ENCODE measurements at places on chromosomes 12 and 14.

GRCh38 chr14:53814392-53814791 lies 142.2 kb downstream of the BMP4 start:
- DNase-seq: no peak

- no peak for DNase-seq
These were observed 9.6 kb downstream of the KCNH3 start for GRCh38 chr12:49548481-49548821.

DNA sequence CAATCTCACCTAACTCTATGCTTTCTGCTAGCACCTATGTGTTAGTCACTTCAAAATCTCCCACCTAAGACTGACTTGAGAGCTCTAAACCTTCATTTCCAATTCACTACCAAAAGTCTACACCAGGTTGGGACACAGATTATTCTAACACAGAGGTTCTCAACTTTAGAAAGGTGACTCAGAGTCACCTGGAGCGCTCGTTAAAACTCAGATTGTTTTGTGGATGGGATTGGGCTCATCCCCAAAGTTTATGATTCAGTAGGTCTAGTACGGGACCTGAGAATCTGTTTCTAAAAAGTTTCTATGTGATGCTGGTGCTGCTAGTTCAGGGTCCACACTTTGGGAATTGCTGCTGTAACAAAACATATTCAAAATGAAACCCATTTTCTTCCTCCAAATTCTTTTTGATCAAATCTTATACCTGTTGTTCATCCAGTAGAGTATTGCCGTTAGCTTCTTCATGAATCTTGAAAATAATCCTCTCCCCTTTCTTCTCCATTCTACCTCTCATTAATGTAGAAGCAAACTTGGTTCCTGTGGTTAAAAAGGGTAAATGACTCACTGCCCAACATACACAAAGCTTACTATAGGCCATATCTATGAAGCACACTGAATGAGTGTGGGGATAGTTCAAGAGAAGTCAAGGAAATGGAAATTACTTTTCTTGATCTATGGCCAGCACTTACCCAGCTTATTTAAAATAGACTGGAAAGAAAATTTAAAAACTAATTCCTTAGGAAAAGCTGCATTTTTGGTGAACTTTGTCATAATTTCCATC lies 206.7 kb downstream of the KIF21A start:
- DNase-seq: no peak

DNA sequence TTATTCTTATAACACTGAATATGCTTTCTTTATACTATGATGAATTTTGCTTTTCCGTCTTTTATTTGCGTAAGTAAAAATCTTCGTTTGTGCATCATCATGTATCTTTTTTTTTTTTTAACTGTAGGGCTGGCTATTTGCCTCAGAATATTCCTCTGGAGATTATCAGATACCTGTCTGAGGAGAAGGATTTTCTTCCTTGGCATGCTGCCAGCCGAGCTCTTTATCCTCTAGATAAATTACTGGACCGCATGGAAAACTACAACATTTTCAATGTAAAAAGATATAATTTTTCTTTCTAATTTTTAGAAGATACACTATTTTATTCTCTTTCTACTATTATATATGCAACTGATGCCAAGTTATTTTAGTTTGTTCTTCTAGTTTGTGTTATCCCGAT lies 346.6 kb downstream of the TRHDE start:
- DNase-seq: no peak

DNA sequence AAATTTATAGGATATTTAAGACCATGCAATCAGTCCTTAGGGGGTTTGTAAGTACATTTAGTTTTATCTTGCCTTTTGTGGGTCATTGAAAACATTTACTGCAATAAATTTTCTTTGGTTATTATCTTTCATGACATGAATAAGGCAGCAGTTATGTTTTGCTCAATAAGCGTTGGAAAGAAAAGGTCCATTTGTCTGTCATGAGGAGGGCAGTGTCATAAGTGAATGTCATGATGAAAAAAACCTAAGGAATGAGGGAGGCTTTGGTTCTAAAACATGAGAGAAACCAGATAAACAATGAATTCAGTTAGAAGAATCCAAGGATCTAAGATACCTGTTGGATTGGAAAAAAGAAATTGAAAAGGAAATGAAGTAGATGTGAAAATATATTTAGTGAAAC lies 209.4 kb downstream of the NAV3 start:
- DNase-seq: no peak

DNA sequence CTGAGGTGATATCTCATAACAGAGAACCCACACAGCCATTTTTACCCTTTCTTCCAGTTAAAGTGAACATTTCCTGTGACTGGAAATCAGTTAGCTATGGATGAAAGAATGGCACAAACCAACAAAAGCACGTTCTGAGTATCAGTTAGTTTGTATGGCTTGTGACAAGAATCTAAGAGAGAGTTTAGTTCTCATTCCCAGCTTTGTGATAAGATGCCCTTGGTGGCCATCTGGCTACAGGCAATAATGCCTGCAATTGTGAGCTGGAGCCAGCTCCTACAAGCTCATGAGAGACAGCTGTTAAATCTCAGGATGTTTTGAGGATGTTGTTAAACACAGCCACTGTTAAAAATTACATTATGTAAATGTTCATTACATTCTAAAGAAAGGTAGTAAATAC lies 122.0 kb upstream of the FRMD6 start:
- no peak for DNase-seq

- peak; percentile 47 for DNase-seq
These were observed 44.0 kb downstream of the RBMS2 start for GRCh38 chr12:56565510-56566101.

DNA sequence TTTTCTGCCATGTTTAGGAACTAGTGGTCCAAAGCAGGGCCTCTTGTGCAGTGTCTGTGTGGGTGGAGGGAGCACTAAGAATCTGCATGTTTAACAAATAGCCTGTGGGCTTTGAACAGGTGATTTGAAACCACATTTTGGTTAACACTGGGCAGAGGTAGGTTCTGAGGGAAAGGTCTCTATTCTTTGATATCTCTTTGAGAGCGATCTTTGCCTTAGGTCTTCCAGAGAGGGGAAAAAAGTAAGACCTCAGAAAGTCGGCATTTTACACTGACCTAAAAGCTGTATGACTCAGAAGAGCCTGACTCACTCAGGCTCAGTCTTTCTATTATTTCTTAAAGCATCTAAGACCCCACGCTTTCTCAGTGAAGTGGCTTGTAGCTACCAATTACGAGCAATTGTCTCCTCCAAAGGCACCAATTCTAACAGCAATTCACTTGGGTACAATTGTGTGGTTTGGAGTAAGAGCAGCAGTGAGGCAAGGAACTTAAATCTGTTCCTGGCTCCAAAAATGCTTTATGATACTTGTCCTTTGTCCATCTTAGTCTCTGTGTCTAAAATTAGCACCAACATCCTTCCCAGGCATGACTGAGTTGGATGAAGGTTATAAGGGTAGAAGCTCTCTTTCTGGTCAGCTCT lies 8.8 kb downstream of the EIF2B2 start:
- no peak for DNase-seq

- DNase-seq: no peak
These were observed 190.1 kb upstream of the PRMT8 start for GRCh38 chr12:3300833-3301401.

DNA sequence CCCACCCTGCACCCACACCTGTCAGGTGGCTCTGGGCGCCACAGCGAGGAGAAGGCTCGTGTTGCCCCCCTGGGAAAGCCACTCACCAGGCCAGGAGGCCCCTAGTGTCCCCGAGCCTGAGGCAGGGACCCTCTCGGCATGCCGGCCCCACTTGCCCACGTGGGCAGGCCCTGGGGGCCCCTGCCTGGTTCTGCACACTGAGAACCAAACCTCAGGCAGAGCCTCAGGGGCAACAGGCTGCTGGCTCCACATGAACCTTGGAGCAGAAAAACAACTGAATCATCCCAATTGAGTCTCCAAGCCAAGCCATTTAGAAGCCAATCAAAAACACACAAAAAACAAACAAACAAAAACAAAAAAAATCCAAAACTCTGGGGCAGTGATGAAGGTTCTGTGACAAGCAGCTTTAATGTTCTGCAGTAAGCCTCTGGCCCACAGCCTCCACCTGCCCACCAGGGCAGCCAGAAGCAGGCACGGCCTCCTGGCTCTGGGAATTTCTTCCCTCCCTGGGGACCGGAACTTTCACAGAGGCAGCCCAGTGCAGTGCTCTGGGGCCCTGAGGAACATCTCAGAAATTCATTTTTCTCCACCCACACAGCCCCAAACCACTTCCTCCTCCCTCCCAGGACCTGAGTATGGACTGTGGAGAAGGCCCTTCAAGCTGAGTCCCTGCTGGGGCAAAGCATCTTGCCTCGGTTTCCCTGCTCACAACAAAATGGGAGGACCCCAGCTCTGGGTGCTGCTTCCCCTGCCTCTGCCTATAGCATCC lies 90.2 kb downstream of the CHGA start:
- no peak for DNase-seq

DNA sequence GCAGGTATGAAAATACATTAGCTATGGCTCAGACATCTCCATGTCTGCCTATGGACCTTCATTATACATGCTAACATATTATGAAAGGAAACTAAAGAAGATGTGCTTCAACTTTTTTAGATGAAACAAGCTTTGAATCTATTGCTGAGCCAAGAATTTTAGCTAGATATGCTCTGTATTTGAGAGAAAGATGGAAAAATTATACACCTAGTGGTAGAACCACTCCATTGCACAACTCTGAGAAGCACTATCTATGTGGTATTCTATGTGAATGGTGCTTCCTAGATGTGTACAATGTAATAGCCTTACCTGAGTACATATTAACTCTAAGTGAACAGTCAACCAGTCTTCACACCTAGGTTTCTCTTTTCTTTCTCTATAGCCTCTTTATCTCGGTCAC lies 17.3 kb downstream of the EPYC start:
- DNase-seq: no peak

GRCh38 chr12:88839486-88839885 lies 259.2 kb upstream of the KITLG start:
- no peak for DNase-seq

GRCh38 chr14:89399157-89399556 lies 17.9 kb downstream of the FOXN3 start:
- no peak for DNase-seq

DNA sequence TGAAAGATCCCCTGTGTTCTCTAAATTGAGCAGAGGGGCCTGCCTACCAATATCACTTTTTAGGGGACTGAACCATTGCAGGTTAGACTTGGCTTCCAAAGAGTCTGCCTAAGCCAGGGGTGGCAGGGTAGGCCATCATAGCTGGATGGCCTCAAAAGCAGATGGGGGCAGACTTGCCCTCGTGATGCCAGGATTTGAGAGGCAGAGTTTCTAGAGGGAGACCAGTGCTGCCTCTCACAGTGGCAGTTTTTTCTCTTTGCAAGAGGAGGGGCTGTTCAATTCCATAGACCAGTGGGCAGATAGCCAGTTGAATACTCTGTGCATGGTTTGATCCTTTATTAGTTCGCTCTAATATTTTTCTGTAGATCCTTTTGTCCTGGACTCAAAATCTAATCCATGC lies 23.8 kb upstream of the SMCO2 start:
- no peak for DNase-seq

DNA sequence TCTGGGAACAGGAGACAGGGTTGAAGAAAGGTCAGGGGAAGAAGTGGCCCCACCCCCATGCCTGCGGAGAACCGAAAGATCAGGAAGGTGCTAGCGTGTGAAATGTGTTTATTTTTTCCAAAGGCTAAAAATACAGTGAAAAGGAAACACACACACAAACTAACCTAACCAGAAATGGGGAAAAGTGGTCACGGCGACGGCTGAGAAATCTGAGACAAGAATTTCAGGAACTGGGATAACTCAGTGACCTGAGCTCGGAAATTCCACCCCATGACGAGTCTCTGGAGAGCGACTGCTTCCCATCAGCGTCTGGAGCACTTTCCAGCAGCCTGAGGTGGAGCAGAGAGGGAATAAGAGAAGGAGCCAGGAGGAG lies 16.6 kb upstream of the RND1 start:
- peak; percentile 26 for DNase-seq

GRCh38 chr14:81341370-81341769 lies 58.8 kb downstream of the STON2 start:
- no peak for DNase-seq

DNA sequence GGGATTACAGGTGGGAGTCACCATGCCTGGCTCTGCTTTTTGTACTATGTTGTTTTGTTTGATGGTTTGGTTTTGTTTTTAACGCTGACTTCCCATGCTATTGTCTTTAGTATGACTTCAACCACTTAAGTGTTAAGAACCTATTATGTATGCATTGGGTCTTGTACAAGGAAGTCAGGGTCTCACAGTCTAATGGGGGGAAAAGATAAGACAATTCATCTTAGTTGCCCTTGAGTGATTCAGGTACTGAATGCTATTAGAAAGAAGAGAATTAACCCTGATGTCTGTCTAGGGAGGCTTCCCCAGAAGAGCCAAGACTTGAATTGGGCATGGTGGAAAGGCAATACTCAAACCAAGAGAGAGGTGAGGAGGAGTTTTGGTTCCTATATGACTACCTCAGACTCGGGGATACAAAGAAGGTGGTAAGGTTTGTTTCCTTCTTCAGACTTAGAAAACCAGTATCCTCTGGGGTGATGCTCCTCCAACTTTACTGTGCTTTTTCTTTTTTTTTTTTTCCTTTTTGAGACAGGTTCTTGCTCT lies 64.6 kb downstream of the SUSD6 start:
- DNase-seq: no peak

- DNase-seq: no peak
These were observed 753 bp downstream of the RPH3A start for GRCh38 chr12:112792301-112792700.

DNA sequence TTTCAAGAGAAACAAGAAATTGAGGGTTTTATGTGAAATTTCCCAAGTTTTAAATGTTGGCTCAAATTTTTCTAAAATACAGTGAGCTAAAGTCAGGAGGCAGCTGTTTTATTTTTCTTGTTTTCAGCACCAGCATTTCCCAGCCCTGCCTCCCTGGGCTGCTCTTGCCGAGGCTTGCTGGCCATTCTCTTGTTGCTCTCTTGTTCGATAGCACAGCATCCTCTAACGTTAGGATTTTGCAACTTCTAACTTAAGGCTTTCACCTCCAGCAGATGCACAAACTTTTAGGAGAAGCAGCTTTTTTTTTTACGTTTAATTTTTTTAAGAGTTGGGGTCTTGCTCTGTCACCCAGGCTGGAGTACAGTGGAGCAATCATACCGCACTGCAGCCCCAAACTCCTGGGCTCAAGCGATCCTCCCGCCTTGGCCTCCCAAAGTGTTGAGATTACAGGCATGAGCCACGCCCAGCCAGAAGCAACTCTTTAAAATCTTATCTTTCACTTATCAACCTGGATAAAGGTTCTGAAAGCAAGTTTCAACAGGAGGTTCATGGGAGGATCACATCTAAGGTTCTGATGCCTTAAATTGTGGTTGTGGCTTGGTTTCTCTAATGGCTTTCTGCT lies 40.2 kb downstream of the B4GALNT3 start:
- DNase-seq: no peak

DNA sequence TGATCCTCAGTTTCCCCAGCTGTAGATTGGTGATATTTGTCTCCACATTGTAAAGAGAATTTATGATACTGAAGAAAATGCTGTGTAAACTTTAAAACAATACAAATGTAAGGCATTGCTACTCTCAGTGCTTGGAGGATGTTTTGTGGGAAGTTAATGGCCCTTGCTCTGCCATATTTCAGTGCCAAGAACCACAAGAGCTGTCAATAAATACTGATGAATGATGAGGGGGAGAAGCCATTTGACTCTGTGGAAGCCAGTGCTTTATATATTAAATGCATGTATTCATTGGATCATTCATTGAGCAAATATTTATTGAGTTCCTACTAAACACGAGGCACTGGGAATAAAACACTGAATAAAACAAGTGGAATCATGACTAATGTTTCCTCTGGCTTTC lies 30.8 kb downstream of the CACNA1C start:
- no peak for DNase-seq
